Amniotic epithelial cell (primary cell): ENCODE measurements at places on chromosomes 12 and 14.

DNA sequence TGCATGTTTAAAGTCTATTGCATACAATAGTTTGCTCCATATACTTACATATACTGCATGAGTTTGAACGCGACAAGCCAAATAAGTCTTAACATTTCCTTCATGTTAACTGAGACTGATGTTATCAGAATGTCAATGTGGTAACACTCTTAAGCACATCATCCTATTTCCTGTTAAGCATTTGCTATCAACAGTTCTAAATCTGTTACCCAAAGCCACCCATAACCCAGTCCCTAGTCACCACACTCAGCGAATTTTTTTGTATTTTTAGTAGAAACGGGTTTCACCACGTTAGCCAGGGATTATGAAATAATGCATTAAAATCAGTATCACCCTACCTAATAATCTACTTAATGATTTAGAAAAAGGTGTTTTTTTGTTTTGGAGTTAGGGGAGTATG, 39.4 kb downstream of the HNRNPC start:
- no peak for DNase-seq

- DNase-seq, result peak; percentile 34
These were observed 406.5 kb upstream of the RGS6 start for GRCh38 chr14:71525663-71526221.

GRCh38 chr12:60844101-60844500, 1248.3 kb downstream of the SLC16A7 start:
- DNase-seq, result no peak

GRCh38 chr12:65561798-65562382, 262.4 kb upstream of the HMGA2 start:
- peak; percentile 78 for DNase-seq

DNA sequence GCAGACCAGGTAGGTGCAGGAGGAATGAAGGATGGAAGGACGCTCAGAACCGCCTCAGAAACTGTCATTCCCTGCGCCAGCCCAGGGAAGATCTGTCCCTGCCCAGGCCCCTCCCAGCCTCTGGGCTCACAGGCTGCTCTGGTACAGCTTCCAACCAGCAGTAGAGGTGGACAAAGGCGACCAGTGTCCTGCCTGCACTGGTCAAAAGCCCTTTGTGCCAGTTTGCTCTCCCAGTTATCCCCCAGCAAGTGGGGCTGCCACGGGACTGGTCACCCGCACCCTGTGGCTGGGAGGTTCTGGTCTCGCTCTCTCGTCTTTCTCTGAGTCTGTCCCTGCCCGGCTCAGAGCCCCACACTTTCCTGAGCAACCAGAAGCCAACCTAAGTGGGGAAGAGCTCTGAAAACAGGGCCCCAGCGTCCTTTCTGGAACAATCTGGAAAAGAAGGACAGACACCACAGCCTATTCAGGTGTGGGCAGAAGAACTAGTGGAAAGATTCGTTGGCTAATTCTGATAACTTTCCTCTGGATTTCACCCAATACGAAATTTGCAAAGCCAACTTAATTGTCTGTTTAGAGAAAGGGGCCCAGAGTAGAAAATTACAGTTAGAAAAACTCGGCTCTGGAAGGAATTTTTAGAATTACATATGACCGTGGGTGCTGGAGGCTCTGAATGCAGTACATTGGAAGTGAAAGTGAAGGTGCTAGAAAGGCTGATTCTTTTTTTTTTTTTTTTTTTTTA, 21.7 kb downstream of the SNRNP35 start:
- no peak for DNase-seq

DNA sequence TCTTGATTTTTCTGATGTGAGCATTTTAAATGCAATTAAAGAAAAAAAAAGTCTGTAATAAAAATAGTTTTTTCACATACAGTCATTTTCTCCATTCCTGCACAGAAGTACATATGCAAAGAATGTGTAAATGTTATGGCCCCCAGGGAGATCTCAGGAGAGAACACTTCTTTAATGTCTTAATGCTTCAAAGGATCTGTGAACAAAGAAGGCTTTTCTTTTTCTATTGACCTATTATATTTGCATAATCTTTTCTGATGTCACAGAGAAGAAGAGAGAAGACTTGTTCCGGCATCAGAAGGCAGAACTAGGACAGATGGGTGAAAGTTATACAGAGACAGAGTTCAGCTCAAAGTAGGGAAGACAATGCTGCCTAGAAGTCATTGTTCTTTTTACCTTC, 413.5 kb upstream of the STXBP6 start:
- DNase-seq, result no peak

DNA sequence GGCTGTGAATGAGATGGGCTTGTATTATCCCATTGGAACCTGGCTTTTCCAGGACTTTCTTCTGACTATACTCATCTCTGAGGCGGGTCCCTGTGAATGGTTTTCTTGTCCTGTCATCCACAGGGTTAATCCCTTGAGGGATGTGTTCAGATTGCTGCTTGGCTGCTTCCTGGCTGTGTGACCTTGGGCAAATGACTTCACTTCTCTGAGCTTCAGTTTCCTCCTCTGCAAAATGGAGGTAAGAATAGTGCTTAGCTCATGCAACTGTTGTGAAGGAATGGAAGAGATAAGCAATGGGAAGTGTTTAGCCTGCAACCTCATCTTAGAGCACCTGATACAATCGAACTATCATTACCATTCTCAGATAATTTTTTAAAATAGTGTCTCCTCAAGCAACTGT, 32.1 kb upstream of the PPP1CC start:
- DNase-seq, result peak; percentile 40
